ENCODE measurements at places on chromosomes 4 and X. TPM values are rescaled to one million over a fixed set of nuclear protein-coding genes. Genes with fewer than 3 reads are reported as not detected.

DNA sequence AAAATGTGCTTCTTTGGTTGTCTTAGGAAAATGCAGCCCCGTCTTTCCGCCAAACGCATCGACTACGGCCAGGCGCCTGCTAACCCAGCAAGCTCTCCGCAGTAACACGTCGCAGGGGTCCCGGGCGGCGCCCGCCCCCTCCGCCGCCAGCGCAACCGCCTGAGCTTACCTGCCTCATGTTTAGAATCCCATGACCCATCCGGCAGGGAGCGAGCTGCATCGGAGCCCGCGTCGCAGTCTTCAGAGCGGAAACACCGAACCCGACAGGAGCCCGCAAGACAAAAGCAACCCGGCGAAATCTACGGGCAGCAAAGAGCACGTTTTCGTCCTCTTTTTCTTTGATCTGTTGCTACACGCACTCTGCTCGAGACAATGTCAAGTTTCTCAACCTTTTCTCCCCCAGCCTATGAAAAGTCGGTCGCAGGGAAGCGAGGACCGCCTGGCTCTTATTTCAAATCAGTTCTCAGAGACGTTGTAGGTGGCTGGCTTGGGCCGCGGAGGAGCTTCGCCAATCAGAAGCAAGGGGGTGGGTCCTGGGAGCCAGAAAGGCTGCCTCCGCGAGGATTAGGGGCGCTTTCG lies at the start of gene MID1:
Gene MID1, minus strand, starts transcription at position 465 of the 579 bp plus-strand sequence. CDS start 53,038 bp downstream, outside the sequence.
- DNase-seq: peak; percentile 80

Gene CLDN22
- not detected for total RNA-seq

Gene SPANXA2
- not detected for total RNA-seq

DNA sequence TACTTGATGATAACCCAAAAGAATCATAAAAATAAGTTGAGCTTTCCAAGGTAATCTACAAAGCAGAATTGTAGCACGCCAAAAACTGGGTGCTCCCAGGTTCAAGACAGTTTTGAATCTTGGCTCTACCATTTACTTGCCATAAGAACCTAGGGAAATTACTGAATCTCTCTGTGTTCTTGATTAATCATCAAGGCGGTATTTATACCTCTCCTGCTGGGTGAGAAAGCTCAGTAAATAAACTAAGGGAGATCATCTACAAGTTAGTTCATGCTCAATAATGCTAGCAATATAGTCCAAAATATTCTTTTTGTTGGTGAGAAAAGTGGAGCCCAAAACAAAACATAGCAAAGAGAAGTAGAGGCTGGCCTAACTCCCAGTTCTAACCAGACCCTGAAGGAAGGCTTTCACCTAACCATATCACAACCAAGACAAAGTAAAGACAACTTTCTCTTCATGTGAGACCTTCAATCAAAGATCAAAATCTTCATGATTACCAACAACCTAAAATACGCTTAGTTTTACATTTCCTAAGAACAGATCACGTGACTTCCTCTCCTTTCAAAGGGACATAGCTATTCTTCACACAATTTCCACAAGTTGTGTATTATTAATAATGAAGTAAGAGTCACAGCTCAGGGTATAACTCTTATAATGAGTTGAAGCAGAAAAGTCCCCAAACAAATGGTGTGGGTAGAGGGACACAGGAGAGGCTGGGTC lies 34.4 kb downstream of the TNIP3 start:
- DNase-seq: no peak

GRCh38 chrX:52990848-52991247 lies 32.5 kb upstream of the FAM156A start:
- no peak for DNase-seq

Gene DCX
- not detected for total RNA-seq

- DNase-seq: no peak
Measured at GRCh38 chrX:78506248-78506647, 152.9 kb downstream of the RTL3 start.

Gene PTPN13
- total RNA-seq: 90.1 TPM

Gene AFAP1
- total RNA-seq: 64.5 TPM

- DNase-seq: no peak
Measured at GRCh38 chr4:153816542-153816941, 27.7 kb upstream of the SFRP2 start.

DNA sequence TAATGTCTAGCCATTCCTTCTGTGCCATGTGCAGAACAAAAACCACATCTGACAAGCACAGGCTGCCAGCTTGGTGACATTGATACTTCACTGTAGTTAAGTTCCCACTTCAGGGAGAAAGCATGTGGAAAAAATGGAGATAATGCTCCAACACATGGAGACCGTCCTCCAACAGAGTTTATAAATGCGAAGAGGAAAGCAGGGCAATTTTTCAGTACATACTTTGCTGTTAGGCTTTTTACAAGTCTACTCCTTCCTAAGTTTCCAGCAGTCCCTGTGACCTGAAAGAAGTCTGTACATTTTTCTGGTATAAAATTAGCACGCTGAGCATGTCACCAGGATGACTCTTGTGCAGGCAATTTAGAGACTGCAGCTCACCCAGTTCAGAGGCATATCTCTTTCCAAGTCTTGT lies 766.9 kb upstream of the IGFBP7 start:
- no peak for DNase-seq
